ENCODE measurements at places on chromosomes 3 and 15.

GRCh38 chr3:10495003-10495402 is 10.4 kb downstream of the ATP2B2 start:
- no peak for DNase-seq

- DNase-seq: no peak
These were observed 93.3 kb upstream of the SLC7A14 start for GRCh38 chr3:170679190-170679589.

GRCh38 chr15:81015621-81016488 is 15.1 kb downstream of the TLNRD1 start:
- no peak for DNase-seq

DNA sequence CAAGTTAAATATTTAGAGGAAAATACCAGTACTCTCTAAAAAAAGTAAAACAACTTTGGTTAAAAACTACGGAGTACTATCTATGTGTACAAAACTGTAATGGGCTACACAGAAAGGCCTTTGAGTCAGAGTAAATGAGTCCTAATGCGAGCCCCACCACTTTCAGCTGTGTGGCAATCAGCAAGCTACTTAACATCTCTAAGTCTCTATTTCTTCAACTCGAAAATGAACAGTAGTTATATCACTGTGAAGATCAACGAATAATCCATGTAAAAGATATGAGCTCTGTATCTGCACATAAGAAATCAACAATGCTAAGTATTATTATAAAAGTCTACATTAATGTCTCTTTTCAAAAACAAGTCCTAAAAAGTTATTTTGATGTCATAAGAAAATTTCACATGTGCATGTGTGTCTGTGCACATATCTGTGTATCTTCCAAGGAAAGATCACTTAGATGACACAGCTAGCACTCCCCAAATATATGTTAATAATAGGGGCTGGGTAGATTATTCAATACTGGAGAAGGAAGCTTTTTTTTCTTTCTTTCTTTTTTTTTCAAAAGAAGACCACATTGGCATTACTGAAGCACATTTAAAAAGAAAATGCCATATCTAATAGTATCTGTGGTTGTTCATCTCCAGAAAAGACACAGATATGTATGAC is 58.8 kb downstream of the TBC1D5 start:
- DNase-seq: no peak

DNA sequence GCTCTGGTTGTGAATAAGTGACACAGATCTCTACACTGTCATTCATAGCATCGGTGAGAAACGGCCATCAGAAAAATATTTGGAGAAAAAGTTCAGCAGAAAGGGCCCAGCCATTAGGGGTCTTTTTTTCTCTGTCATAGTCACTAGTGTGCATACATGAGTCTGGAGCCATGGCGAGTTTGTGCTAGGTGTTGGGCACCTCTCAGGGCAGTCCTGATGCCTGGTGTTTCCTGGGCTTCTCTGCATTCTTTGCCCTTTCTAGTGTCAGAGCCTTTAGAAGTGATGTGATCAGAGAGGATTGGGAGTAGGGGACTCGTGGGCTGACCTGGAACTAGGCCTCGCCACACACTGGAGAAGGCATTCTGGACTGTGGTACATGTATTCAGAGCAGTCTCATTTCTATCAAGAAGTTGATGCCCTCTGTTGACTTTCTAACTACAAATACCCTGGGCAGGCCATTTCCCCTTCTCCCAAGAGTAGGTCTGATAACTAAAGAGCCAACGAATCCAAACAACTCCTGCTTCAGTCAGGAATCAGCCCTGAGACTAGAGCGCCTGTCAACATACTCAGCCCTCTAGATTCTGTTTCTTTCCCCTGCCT is 1.6 kb downstream of the KY start:
- no peak for DNase-seq

DNA sequence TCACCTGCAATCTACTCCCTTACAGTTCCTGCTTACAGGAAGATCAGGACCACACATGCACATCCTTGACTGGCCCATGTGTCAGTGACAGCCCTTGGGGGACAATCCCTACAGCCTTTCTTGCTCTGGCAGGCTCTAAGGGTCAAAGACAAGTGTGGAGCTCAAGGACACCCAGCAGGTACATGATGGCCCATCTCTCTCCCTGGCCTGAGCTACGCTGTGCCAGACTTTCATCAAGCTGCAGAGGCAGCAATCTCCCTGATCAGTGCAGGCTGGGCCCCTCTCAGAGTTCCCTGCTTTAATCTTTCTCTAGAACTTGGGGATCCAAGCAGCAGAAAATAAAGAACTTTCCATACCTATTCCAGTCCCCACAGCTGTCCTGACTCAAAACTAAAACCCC is 2.6 kb downstream of the SEMA7A start:
- no peak for DNase-seq

GRCh38 chr3:16130066-16130465 is 44.4 kb upstream of the GALNT15 start:
- no peak for DNase-seq

- no peak for DNase-seq
These were observed 56.9 kb downstream of the ACAD9 start for GRCh38 chr3:128936341-128936740.

GRCh38 chr15:46039703-46040102 is 404.9 kb downstream of the SQOR start:
- DNase-seq: no peak

- no peak for DNase-seq
These were observed 29.2 kb downstream of the TMOD2 start for GRCh38 chr15:51780636-51781035.

- no peak for DNase-seq
These were observed 145.7 kb downstream of the EPHA6 start for GRCh38 chr3:96959901-96960641.

GRCh38 chr15:73915082-73915481 is 11.2 kb upstream of the LOXL1 start:
- no peak for DNase-seq

GRCh38 chr15:41690636-41691035 is 30.4 kb downstream of the MGA start:
- no peak for DNase-seq

GRCh38 chr15:90401495-90401894 is 13.5 kb downstream of the IQGAP1 start:
- DNase-seq: no peak

- DNase-seq: no peak
These were observed 53.3 kb downstream of the ST6GAL1 start for GRCh38 chr3:186983659-186984058.

GRCh38 chr15:76577879-76578512 is 241.4 kb downstream of the ISL2 start:
- no peak for DNase-seq

- no peak for DNase-seq
These were observed 20.2 kb downstream of the CHST2 start for GRCh38 chr3:143139762-143140161.

- DNase-seq: no peak
These were observed 98.0 kb downstream of the ATG7 start for GRCh38 chr3:11370191-11370590.

DNA sequence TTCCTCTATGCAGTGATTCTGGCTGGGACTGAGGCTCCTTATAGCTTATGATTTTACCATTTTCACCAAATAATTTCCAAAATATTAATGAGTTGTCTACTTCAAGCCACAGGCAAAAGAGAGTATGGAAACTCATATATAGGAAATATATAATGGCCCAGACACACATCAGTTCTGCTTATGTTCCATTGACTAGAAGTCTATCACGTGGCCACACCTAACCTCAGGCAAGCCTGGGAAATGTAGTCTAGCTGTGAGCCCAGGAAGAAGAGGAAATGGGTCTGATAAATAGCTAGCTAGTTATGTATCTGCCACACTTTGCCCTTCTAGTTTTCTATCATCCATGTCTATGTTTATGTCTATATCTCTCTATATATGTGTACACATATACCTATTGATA is 195.1 kb downstream of the OTOL1 start:
- DNase-seq: no peak

DNA sequence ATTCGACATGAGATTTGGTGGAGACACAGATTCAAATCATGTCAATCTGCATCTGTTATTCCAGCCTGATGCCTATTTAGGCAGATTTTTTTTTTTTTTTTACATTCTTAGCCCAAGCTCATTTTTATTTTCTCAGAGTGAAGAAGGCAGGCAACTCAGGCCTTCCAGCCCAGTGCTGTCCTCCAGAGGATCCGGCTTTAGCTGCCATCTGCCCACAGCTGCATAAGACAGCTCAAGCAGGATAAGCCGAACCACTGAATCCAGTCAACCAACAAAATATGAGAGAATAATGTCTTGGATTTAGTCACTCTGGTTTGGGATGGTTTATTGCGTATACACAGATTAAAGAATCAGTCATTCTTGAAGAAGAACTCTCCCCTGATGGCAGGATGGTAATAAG is 19.9 kb upstream of the COLQ start:
- no peak for DNase-seq

DNA sequence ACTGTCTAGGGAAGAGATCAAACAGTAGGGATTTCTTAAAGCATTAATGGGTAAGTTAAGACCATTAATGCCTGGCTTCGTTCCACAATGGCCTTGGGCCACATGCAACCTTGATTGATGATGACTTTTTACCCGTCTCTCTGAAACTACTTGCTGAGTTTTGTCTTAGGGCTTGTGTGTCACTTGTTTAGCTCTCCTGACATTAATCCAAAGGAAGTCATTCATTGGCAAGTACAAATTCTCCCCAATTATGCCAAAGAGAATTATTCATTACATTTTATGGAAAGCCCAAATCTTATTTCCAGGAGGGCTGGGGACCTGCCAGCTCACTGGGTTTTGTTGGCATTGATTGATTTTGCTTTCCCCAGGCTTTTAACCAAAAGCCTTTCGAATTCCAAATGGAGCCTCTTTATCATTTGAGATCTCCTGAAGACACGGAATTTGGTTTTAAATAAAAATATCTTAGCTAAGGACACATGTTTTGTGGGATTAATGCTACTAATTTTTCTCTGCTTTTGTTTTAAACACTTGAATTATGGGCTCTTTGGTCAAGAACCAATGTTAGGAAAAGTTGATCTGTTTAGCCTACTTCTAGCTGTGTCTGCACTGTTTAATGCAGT is 40.7 kb downstream of the SERPINI1 start:
- no peak for DNase-seq

GRCh38 chr3:183031826-183032225 is 51.5 kb upstream of the DCUN1D1 start:
- no peak for DNase-seq

DNA sequence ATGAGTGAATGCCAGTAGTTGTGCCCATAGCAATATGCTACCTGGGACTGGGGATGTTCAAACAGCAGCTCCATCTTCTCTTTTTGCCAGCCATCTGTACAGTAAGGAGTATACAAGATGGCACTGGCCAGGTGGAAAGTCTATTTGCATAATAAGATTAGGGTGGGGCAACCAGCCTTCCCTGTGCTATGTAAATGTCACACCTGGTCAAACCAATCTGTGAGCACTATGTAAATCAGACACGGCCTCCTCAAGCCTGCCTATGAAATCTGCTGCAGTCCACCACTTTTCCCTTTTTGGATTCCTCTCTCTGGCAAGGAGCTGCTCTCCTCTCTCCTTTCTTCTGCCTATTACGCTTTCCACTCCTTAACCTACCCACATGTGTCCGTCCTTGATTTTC is 53.0 kb downstream of the C3orf80 start:
- DNase-seq: no peak

- no peak for DNase-seq
These were observed 12.4 kb downstream of the SLC2A2 start for GRCh38 chr3:171013822-171014748.

DNA sequence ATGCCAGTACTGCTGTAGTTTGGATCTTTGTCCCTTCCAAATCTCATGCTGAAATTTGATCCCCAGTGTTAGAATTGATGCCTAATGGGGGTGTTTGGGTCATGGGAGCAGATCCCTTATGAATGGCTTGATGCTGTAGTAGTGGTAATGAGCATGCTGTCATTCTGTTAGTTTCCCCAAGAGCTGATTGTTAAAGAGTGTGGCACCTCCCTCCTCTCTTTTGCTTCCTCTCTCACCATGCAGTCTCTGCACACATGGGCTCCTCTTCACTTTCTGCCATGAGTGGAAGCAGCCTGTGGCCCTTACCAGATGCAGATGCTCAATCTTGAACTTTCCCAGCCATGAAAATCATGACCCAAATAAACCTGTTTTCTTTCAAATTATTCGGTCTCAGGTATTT is 141.3 kb upstream of the DPPA4 start:
- no peak for DNase-seq

DNA sequence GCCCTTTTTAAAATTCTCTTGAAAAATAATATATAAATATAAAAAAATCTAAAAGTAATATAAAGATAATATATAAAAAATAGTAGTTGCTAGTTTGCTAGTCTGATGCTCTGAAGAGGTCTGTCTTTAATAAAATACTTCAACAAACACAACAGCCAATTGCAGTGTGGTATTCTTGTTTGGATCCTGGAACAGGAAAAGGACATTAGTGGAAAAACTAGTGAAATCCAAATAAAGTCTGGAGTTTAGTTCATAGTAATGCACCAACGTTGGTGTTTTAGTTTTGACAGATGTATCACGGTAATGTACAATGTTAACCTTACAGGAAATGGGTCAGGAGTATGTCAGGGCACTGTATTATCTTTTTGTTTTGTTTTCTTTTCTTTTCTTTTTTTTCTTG is 26.0 kb upstream of the CEMIP start:
- no peak for DNase-seq

GRCh38 chr3:186217820-186218164 is 108.9 kb upstream of the ETV5 start:
- no peak for DNase-seq

DNA sequence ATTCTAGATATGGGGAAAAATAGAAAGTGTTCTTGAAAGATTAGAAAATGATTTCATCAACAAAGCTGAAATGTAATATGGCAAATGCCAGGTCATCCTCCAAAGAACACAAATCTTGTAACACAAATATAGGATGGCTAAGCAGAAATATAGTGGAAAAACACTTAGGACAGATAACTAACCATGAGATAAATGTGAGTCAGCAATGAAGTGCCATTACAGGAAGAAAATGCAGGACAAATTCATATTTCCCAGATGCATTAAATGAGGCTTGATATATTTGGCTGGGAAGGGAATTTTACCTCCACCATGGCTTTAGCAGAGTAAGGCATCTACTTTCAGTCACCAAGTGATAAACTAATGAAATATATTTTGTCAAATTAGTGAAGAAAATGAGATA is 92.8 kb upstream of the SEMA6D start:
- DNase-seq: no peak

DNA sequence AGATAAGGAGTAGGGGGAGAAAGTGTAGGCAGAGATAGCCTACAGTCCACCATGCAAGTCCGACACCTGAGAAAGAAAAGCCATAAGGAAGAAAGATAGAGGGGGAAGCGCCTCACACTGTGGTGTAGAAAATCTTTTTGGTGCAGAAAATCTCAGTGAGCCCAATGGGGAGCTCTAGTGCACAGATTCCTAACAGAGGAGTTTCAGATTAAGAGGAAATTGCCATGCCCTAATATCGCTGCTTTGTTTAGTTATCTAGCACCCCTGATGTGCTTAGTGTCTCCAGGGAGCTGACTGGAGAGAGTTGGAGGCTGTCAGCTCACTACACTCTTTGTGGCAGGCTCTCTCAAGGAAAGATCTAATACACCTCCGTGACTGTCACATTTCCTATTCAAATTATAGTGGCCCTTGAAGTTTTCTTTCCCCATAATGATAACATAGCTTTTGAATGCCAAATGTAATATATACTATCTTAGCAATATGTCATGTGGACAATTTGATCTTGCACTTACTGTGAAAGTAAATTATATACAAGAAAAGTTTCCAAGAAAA is 33.7 kb downstream of the CGGBP1 start:
- no peak for DNase-seq

- no peak for DNase-seq
These were observed 36.1 kb downstream of the SELENOT start for GRCh38 chr3:150639262-150639661.
